ENCODE measurements at places on chromosomes 2 and 18.

- no peak for DNase-seq
Measured at GRCh38 chr2:205511221-205511620, 171.1 kb upstream of the NRP2 start.

GRCh38 chr2:163475815-163476214 lies 260.0 kb downstream of the FIGN start:
- DNase-seq, result no peak

DNA sequence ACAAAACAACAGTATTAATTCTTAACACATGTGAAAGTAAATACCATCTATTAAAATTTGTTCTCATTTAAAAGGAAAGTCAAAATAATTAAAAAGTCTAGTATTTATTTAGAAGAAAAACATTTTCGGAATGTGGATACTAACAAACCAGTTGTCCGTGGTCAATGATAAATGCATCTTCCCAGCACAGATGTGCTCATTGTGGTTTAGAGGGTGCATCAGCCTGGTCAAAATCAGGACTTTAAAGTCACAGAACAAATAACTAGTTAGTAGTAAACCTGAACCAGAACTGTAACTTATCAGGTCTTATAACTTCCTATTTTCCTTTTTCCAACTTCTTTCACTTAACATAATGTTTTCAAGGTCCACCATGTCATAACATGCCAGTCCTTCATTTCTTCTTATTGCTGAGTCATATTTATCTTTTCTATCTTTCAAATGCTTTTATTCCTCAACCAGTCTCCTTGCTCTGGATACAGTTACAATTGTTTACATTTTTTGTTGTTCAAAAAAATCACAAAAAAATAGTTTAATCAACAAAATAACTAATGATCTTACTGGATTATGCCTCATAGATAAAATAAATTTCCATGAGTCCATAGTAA lies 55.8 kb downstream of the ID2 start:
- no peak for DNase-seq

DNA sequence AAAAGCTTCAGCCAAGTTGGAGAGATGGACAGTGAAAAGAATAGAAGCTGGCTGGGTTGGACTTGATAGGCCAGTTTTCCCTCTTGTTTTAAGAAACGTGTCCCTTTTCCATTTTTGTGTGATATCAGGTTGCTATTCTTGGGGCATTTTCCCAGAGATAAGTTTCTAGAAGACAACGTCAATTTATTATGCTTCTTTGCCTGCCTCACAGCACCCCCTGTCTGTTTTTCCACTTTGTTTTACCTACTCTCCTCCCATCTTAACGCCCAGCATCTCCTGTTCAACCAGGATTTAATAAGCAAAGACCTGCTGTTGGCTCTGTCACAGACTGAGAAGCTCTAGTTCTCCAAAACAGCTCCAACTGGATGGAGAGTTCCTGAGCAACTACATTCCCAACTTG lies 317.8 kb upstream of the ZNF521 start:
- DNase-seq, result no peak

DNA sequence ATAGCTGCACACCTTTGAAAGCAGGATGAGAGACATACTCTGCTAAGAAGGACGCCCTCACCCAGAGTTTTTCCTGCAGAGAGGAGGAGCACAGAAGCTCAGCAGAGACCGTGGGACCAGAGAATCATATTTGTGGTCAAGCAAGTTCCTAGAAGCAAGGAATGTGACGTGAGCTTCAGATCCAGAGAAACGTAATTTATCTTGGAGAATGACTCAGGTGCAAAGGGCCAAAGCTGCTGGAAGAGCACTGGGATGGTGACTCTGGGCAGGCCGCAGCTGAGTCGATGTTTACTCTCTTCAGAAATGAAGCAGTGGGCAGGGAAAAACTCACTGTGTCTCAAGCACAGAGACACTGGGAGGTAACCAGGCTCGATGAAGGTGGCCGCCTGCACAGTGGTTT lies 50.1 kb upstream of the IGFBP2 start:
- DNase-seq, result no peak

GRCh38 chr2:207511851-207512250 lies 17.9 kb upstream of the CREB1 start:
- DNase-seq, result no peak

DNA sequence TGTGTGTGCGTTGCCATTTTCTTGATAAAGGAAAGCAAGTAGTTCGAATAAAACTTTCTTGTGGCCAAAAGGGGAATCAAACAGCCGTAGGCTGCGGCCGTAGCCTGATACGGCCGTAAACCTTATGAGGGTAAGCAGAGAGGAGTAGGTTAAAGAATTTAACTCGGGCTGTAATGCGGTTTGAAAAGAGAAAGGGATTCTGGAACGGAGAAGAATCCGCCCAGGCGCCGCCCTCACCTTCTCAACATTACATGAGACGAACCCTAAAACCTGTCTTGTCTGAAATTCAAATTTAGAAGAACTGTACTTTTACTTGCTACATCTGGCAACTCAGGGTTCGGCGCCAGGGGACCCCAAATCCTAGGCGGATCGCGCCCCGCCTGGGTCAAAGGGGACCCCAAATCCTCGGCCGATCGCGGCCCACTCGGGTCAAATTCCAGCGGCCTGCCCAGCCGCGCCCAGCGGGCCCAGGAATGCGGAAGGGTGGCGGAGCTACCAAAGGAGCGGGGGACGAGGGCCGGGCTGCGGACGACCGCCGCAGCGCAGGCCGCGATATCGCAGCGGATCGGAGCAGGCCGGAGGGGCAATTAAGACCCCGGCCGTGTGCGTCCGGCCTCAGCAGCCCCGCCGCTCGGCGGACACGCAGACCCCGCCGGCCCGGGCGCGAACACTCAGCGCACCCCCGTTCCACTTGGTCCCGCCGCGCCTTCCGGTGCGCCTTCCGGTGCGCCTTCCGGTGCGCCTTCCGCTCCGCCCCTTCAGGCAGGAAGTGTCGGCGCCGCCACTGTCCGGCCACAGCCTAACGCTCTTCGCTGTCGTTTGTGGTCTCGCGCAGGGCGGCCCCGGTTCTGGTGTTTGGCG lies at the start of gene MYL12B:
MYL12B (plus strand) TSS at position 761 of the 861 bp plus-strand sequence. CDS start 10,766 bp downstream, outside the sequence.
- DNase-seq, result peak; percentile 57

DNA sequence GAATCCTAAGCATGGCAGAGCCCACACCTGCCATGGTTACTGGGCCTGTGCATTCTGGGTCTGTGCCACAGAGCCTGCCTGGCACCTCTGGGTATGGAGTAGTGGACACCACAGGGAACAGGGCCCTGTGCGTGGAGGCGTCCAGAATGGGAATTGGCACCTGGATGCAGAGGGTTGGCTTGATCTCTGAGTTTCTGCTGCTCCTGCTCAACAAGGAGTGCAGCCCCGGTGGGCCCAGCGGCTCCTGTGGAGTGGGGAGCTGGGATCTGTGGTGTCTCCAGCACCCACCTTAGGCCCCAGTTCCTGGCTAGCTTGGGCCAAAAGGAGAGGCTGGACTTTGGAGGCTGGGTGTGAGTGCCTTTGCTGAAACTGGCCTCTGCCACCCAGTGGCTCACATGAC lies 7.9 kb upstream of the ANKRD62 start:
- DNase-seq, result no peak

DNA sequence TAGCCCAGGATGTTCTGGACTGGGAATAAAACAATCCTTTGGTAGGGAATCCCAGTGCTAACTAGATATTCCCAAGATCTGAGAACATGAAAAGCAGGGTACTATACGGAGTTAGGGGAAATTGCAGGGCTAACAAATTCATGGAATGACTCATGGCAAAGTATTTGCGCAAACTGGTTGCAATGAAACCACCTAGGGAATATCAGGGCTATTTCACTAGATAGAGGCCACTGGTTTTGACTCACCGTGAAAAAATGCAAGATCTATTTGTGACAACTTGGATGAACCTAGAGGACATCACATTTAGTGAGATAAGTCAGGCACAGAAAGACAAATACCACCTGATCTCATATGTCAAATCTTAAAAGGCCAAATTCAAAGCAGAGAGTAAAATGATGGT lies 233.3 kb downstream of the MBD2 start:
- DNase-seq, result no peak

DNA sequence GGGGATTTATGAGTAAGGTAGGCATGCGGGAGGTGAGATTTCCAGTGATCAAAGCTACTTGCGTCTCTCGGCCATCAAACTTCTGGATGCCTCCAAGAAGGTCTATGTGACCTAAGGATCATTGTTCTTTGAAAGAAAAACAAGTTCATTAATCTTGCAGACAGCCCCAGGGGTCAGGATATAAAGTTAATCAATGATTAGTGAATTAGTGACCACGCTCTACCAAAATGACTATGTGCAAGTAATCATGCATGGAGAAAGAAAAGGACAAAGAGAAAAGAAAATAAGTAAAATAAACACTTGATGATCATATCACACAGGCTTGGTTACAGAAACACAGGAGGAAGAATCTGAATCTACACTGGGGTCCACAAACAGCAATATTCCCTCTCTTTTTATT lies 42.5 kb upstream of the BCL11A start:
- no peak for DNase-seq

GRCh38 chr2:206031162-206031784 lies 54.7 kb downstream of the INO80D start:
- DNase-seq, result no peak

DNA sequence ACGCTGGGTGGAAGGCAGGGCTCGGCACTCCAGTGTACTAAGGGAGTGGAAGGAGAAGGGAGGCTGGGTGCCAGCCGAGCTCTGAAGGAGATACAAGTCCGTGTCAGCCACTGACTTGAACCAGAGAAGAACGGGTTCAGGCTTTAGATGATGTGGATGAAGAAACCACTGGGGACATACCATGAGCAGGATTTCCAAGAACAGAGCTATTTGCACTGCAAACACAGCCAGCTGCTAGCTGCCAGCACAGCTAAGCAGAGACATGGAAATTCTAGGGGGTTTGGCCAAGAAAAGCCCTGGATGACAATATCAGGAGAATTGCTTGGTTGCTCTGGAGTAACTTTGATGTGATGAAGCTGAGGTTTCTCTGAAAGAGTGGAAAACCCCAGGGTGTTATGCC lies 5.2 kb downstream of the CD207 start:
- no peak for DNase-seq

- no peak for DNase-seq
Measured at GRCh38 chr2:231161877-231162329, 36.5 kb upstream of the ARMC9 start.

DNA sequence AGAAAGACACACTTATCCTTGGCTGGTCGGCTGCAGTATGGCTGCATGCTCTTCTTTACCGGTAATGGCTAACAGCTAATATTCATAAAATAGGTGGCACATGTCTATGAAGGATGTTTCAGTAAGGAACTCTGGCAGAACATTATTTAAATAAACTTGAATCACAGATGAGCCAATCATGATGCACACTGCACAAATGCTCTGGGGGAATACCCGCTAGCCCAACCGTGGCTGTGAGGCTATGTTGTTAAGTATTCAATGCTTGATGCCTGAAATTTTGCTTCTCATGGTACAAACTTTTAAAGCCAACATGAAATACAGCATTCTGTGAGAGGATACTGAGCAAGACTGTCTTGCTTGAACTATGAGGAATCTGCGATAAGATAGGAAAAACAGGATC lies 505.8 kb downstream of the ZEB2 start:
- no peak for DNase-seq

GRCh38 chr2:24176326-24176725 lies 1.5 kb downstream of the FAM228A start:
- no peak for DNase-seq

GRCh38 chr2:211591426-211591825 lies 947.2 kb downstream of the ERBB4 start:
- DNase-seq, result no peak

DNA sequence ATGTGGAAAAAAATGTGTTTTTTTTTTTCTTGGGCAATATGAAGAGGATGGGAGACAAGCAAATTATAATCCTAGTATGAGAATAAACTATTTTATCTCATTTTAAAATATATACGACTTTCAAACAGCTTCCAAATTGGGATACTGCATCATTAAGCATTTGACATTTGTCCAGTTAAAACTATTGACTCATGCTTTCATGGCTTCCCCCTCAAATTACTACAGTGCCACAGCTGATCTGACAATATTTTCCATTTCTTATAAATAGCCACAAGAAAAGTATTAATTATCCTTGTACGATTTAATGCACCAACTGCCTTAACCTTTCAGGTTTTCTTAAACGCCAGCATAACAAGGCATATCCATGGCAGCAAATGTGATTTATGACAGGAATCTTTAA lies 1134.8 kb upstream of the ZEB2 start:
- DNase-seq, result no peak

All from stimulated activated CD8-positive, alpha-beta memory T cell treated with anti-CD3 and anti-CD28 coated beads, Interleukin-4, amount 100 ng/mL, for 4 hours (primary cell).